Esophagus mucosa (tissue), 1 donor: ENCODE measurements at places on chromosomes 16 and 17. TPM values are rescaled to one million over a fixed set of nuclear protein-coding genes. Genes with fewer than 3 reads are reported as not detected.

DNA sequence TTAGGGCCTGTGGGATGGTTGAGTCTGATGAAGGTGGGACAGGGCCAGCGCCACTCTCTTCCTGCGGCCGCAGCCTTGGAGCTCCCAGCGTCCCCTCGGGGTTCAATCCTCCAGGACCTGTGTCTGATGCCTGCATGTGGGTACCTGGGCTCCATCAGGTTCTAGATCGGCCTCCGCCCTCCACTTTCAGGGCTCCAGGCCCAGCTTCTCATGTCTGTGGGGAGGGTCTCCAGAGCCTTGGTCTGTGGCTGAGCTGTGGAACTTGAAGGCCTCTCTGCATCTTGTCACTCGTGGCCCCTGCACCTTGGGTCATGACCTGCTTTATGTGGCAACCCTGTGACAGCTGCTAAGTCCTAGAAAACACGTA, 89.8 kb upstream of the ZNF750 start:
- ATAC-seq = no peak

DNA sequence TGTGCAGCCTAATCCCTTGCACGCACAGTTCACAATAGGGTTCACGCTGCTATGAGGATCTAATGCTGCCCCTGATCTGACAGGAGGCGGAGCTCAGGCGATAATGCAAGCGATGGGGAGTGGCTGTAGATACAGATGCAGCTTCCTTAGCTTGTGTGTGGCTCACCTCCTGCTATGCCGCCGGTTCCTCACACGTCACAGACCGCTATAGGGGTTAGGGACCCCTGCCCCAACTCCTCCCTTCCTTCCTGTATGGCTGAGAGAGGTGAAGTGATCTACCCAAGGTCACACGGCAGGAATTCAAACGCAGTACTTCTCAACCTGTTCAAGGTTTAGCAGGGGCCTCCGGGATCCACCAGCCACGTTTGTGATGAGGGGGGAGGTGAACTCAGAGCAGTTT, 13.4 kb upstream of the PLLP start:
- no peak for ATAC-seq

- peak; percentile 74 for ATAC-seq
Measured at GRCh38 chr17:7004398-7005253, 7.8 kb upstream of the RNASEK start.

- ATAC-seq = peak; percentile 75
Measured at GRCh38 chr17:2157675-2158395, 102.9 kb downstream of the HIC1 start.

- peak; percentile 44 for ATAC-seq
Measured at GRCh38 chr17:47279062-47279801, 25.6 kb downstream of the ITGB3 start.

The TBKBP1 gene
- 3.1 TPM for total RNA-seq

DNA sequence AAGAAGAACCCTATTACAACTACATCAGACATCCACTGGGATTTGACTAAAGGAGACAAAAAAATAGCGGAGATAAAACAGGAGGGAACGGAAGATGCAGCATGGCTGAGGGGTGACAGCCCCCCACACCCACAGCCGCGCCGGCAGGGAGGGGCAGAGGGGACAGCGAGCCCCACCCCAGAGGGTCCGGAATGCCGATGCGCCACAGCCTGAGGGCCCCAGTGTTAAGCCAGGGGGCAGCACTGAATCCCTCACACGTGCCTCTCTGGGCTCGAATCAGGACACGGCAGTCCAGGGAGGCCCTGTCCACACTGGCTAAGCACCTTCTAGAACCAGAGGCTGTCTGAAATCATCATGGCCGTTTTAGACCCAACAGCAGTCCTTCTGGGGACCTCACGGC, 18.8 kb downstream of the MAP1LC3B start:
- ATAC-seq = no peak

DNA sequence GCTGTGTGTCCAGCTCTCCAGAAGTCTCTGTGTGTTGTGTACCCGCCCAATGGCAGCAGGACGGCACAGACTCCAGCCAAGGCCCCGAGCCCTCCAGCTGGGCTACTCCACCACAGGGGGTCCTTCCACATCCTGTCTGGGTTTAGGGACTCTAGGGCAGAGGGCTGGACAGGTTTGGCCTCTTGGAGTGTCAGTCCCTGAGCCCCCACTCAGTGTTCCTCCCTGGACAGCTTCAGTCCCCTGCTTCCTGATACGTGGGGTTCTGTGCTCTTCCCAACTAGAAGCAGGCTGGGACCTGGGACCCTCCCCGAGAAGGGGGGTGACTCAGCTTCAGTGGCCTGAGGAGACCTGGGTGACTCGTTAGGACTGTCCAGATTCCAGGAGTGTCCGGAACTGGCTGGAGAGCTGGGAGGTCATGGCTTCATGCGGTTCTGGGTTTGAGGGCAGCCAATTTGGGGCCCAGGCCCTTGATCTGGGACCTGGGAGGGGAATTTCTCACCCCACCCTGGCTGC, 4.2 kb downstream of the CDK3 start:
- peak; percentile 2 for ATAC-seq

GRCh38 chr16:11390573-11391495, 45.6 kb downstream of the RMI2 start:
- ATAC-seq = peak; percentile 41

DNA sequence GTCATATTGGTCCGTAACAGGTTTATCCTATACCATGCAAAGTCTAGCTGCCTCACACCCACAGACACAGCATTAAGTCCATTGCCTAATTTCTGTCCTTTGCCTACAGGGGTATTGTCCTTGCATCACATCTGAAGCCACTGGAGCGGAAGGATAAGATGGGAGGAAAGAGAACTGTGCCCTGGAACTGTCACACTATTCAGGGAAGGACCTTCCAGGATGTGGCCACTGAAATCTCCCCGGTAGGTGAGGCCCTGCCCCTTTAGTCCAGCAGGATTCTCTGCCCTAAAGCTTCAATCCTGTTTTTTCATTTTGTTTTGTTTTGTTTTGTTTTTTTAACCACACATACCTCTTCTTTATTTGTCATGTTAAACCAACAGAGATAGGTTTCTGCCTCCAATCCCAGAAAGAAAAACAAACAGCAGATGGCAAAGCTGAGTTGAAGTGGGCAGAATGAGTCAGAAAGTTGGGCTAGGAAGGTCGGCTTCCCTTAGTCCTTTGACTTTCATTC, 2.2 kb upstream of the EFTUD2 start:
- ATAC-seq = no peak

The TP53TG3 gene
- not detected for total RNA-seq
